ENCODE measurements at places on chromosomes 16 and 17. TPM values are rescaled to one million over a fixed set of nuclear protein-coding genes. Genes with fewer than 3 reads are reported as not detected.

DNA sequence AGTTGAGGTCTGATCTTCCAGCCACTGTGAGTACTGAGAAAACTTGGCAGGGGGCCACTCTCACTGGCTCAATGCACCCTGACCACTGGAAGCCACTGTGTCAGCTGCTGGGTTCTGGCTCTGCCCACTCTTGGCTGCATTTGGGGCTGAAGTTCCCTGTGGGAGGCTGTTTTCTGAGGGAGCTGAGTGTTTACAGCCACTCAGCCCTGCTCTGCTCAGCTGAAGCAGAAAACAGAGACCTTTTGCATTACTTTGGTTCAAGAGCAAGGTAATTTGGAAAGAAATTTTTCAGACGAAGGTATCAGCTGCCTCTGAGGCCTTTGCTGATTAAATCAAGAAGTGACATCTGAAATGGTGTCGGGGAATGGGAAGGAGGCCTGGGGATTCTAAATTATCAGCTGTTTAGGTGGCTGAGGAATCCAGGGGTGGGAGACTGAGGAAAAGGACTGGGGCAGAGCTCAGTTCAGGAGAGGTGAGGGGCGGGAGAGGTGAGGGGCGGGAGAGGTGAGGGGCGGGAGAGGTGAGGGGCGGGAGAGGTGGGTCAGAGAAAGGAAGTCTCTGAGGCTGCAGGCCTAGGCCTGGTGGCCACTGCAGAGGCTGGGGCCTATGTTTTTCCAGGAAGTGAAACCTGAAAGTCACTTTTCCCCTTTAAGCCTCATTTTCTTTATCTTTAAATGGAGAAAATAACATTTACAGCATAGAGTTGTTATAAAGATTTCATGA, at the start of gene ACSM5:
Gene ACSM5, plus strand, starts transcription at position 137 of the 723 bp plus-strand sequence. CDS start 1,951 bp downstream, outside the sequence.
- no peak for DNase-seq

DNA sequence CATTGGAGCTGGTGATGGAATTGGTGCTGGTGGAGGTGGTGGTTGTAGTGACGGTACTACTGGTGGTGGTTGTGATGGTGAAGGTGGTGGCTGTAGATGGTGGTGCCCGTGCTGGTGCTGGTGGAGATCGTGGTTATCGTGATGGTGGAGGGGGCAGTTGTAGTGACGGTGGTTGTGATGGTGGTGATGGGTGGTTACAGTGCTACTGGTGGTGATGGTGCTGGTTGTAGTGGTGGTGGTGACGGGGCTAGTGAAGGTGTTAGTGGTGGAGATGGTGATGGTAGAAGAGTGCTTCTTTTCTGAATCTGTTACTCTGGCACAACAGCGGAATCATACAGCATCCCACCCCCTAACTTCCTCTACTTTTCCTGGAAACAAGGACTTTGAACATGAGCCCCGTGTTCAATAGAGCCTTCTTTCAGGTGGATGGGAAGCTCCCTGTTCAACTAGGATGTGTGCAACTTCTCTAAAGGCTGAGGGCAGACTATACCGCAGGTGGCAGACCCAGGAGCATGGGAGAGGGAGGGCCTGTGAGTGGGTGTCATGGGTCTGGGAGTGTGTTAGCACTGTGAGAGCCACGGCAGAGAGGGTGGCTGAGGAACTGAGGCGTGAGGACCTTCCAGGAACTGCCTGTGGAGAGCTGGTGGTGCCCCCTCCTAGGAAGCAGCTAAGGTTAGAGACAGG, 8.2 kb downstream of the TBX21 start:
- DNase-seq, result no peak

DNA sequence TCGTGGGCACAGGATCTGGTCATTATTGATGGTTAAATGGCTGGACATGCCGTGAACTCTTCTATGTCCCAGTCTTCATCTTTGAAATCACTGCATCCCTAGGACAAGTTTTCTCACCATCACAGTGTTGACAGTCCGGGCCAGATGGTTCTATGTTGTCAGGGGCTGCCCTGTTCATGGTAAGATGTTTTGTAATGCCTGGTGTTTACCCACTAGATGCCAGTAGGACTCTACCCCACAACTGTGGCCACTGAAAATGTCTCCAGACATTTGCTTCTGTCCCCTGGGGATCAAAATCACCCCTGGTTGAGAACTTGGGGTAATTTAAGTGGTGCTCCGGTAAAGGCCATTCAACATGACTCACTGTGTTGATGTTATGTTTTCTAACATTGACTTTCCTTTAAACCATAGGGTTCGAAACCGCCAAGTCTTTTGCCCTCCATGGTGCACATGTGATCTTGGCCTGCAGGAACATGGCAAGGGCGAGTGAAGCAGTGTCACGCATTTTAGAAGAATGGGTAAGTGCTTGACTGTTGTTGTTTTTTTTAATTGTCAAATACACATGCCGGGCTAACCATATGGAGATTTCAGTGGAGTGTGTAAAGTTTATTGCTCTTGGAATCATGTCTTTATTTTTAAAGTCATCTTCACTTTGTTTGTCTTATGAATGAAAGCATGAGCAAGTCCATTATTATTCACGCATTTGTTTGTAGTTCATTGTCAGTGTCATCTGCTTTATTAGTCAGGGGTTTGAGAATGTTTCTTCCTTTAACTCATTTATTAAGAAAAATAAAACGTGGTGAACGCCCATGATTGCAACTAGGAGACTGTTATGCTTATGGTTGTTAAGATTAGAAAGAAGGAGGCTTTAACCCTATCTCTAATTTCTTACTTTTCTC, 64.6 kb downstream of the WWOX start:
- no peak for DNase-seq

DNA sequence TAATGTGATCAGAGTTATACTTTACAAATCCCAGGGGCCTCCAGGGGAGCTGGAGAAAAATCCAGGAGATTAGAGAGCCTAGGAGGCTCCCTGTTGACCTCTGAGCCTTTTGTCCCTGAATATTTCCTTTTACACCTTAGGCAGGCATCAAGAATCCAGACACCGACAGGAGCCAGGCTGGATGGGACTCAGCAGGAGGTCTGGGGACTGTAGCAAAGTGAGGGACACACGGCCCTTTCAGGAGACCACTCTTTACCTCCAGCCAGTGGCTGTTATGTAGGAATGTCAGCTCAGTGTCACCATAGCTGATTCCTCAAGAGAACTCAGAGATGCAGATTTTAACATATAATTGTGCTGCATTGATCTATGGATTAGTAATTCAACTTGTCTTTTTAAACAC, 198.4 kb downstream of the SHISA9 start:
- DNase-seq, result no peak

- DNase-seq, result no peak
Observed at GRCh38 chr16:3736116-3736515, 18.8 kb upstream of the TRAP1 start.

DNA sequence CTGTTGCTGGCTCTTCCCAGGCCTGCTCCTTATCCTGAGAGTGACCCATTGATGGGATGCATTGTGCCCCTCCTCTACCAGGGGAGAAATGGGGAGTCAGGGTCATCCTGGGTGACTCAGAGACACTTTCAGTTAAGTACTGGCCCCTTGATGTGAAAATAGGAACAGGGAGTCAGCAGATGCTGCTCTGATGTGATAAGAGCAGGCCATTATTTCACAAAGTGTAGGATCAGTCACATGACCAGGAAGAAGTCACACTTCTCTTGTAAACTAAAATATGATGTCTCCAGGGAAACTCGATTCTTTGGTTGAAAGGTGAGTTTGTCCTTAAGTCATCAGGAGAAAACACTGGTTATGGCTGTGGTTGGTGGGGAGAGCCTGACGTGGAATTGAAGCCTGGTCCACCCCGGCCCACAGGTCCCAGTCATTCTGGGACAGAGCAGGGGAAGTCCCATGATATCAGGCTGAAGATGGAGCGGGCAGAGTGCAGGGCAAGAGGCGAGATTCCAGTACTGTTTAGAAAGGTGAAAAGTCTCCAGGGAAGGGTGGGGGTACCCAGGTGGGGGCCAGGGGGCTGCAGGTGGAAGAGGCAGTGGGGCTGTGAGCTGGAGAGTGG, 88.6 kb upstream of the NLRP1 start:
- DNase-seq, result no peak

GRCh38 chr16:86363057-86363490, 147.3 kb upstream of the FOXF1 start:
- peak; percentile 98 for DNase-seq

- no peak for DNase-seq
Observed at GRCh38 chr16:21646721-21647561, 5.5 kb downstream of the IGSF6 start.

DNA sequence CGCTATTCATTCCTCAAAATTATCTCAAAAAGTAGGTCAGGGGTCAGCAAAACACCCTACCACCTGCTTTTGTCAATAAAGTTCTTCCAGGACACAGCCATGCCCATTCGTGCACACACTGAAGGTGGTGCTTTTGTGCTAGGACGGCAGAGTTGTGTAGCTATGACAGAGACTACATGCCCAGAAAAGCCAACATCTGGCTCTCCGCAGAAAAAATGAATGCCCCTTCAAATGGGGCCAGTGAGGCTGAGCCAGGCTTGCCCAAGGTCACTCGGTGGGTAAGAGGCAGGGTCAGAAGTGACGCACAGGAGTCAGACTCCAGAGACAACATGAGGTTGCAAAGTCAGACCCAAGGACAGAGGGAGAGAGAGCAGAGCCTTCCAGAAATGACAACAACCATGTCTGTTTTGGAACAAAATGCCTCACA, 200.1 kb downstream of the XYLT1 start:
- no peak for DNase-seq

The TBC1D3I gene
- total RNA-seq, result not detected

The EVPL gene
- total RNA-seq, result not detected

Data from IMR-90 (cell line).